Left ventricle myocardium inferior (tissue), 1 donor: ENCODE measurements at places on chromosomes 3 and 15.

DNA sequence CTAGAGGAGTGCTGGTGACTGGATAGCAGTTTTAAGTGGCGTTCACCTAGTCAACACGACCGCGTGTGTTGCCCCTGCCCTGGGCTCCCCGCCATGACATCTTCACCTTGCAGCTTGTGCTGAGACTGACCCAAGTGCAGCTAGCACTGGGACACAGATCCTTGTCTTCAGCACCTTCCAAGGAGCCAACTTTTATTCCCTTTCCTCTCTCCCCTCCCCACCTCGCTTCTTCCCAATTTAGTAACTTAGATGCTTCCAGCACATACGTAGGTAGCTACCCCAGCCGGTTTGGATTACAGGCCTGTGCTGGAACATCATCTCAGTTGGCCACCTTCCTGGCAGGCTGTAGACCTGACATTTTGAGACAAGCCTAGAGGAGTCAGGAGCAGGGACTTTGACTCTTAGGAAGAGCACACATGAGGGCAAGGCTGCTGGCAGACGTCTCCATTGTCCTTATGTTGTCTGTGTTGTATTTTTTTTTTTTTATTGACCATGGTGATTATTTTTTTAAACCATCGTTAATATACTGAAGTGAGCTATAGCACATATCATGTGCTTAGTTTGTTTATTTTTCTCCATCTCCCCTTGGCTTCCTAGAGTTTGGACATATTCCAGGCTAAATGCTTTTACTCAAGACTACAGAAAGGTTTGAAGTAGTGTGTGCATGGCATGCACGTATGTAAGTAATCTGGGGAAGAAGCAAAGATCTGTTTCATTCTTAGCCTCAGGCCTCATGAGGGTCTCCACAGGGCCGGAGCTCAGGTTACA, 61.1 kb downstream of the AAGAB start:
- no peak for DNase-seq

- no peak for DNase-seq
These were observed 232.0 kb upstream of the IGF1R start for GRCh38 chr15:98416222-98416855.

GRCh38 chr3:141663993-141664392, 74.1 kb upstream of the RNF7 start:
- no peak for DNase-seq

DNA sequence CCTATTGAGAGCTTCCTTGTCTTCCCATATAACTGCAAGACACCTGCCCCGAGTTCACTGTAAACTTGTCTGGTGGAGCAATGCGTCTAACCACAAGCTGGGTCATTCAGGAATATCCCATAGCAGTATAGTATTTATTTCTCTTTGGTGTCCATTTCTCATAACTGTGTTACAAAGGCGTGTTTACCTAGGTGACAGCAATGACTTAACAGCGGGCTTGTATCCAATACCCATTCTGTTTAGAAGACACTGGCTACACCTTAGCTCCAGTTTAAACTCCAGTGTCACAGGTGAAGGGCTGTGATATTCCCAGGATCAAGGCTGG, 24.3 kb downstream of the ATP10A start:
- no peak for DNase-seq

DNA sequence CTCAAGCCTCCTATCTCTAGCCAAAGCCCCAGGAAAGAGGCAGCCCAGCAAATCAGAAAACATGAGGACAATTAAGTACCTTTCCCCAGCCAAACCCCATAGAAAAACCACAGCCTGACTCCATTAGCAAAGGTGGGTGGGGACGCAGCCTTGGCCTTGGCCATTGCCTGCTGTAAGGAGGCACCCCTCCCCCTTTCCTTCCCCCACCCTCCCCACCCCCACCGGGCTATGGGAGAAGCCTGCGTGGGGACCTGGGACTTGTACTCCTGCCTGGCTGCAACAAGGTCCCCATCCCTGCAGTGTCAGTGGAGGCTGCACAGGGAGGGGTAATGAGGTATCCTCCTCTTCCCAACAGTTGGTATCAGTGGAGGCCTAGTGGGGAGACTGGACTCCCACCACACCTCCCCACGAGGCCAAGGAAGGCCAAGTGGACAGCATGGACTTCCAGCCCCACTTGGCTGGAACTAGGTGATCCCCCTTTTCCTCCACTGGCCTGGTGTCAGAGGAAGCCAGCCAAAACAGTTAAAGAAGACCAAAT, 20.5 kb downstream of the PRR23E start:
- DNase-seq = no peak

DNA sequence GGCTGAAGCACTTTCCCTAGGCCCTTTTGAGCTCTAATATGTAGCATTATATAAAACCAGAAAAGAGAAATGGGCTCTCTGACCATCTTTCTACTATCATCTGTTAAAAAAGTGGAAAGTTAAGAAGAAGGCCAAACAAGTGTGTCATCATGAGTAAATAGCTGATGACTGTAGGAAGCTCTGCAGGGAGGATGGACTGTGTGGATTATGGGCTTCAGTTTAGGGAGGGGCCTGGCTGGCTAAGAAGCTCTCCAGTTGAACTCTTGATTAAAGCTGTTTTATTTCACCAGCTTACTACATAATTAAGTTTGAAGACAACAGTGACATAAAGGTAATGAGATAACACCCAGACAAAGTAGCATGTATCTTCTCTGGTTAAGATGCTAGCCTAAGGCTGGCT, 30.6 kb downstream of the INTS14 start:
- no peak for DNase-seq

DNA sequence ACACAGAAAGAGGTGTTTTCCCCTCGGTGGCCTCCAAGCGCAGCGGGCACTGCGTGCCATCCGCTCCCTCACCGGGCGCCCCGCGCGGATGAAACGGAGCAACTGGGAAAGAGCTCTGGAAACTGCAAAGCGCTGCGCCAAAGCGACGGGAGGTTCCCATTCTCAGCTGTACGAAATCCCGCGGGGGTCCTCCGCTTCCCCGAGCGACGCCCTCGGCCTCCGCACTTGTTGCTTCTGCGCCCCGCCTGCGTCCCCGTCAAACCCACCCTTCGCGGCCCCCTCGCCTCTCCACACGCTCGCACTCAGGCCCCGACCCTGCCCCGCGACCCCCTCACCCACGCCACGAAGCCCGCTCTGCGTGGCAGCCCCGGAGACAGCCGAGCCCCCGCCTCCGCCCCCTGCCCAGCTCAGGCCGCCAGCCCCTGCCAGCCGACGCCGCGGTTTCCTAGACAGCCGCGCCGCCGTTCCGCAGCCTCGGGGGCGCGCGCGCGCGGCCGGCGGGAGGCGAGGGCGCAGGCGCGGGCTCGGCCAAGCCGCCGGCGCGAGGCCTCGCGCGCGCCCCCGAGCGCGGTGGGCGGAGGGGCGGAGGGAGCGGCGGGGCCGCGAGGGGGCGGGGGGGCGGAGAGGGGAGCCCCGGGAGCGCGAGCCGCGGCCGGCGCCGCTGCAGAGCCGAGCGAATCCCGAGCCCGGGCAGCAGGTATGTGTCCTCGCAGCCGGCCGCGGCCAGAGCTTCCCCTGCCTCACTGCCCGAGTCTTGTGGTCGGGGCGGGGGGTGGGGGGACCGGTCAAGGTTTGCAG, at the start of gene TMEM266:
TMEM266 (plus strand) TSS at position 666 of the 798 bp plus-strand sequence. CDS start 74,279 bp downstream, outside the sequence.
- peak; percentile 39 for DNase-seq

- DNase-seq = no peak
These were observed 220.0 kb upstream of the GRM7 start for GRCh38 chr3:6640907-6641306.
